CD4-positive, alpha-beta T cell treated with Interferon alpha-2 for 1 hour (primary cell): ENCODE measurements at places on chromosomes 16 and 17.

DNA sequence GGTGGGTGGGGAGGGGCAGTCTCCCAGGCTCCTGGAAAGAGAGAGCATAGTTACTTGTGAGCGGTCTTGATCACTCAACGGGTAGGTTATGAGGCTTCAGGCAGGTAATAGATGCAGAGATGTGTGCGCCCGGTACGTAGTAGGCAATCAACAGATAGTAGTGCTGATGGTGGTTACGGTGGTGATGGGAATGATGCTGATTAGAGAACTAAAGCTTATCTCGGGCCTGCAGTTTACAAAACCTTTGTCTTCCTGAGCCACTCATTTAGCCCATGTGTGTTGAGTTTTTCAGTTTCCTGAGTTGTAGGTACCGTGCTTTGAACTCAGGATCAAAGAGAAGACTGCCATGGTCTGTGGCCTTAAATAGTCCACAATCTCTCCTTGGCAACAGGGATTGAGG, 401.0 kb downstream of the SNX29 start:
- DNase-seq = no peak

DNA sequence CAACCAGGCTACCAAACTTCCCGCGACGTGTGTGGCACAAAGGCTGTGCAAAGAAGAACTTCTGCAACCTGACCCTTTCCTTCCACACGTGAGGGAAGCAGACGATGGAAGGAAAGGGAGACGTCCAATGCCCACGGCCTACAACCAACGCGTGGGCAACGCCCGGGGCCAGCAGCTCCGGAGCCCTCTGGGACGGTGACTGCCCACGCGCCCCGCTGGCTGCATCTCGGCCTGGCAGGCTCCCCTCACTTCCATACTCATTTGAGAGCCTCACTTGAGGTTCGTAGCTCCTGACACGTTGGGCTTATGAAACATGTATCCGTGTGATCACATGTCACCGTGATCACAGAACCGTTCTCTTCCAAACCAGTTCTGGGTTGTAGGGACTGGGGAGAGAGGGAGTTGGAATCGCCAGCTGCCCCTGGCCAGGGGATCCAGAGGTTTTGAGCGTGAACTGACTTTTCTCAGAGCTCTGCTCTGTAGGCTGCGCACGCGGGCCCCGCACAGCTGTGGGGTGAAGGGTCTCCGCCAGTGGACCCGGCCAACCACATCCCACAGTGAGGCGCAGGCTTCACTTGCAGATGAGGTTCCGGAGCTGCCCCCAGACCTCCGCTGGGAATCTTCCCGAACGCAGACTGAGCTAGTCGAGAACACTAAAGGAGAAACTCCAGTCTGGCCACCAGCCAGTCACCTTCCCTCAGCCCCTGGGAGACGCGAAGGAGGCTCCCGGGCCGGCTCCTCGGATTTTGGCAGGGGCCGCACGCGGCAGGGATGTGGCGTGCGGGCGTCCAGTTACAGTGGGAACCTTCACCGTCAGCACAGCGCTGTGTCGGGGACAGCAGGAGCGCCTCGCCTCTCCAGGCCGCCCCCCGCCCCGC, 1.0 kb downstream of the LMF1 start:
- no peak for DNase-seq

DNA sequence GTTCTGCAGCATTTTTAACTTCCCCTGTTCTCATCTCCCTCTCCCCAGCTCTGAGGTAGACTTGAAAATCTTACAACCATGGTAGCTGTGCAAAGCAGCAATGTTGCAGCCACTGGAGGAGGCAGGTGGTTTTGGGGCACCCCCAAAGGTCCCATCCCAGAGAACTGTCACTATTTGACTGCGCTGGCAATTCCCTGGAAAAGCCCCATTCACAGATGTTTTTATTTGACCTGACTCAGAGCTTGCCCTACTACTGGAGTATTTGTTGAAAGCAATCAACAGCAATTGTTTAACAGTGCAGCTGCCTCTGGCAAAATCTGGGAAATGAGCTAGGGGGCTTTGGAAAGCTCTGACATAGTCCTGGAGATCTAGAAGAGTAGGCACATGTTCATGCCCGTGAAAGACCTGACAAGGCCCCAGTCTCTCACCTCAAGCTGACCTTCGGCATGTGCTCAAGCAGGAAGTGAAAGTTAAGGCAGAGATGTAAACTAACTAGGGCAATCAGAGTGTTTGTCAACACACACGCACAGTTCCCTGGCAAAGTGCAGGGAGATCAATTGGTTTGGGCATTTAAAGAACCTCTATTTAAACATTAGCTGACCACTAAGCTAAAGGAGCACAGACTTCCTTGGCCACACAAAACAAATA, 19.7 kb upstream of the PIK3R5 start:
- no peak for DNase-seq

DNA sequence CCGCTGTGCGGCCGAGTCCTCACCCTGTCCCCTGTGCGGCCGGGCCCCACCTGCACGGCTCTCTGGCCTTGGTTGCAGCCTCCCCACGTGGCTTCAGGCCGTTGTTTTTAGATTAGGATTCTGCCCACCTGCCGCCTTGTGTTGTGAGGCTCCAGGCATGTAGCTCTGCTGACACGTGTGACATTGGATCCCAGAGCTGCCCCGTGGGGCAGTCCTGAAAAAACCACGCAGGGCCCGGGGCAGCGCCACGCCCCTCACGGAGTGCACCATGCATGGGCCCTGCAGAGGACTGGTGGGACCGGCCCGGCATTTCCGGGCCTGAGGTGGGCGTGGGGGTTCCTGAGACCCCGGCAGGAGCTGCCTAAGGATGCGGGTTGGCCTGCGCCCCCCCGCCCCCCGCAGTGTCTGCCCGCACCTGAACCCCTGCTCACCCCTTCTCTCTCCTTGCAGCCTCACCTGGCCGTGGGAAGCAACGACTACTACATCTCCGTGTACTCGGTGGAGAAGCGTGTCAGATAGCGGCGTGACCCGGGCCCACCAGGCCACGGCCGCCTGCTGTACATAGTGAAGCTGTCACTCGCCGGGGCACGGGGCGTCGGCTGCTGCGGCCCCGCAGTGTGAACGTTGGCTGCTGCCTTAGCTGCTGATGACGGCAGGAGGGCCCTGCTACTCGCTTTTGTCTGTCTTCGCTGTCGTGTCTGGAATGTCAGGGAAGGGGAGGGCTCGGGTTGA, 27.7 kb upstream of the CHMP6 start:
- DNase-seq = no peak

DNA sequence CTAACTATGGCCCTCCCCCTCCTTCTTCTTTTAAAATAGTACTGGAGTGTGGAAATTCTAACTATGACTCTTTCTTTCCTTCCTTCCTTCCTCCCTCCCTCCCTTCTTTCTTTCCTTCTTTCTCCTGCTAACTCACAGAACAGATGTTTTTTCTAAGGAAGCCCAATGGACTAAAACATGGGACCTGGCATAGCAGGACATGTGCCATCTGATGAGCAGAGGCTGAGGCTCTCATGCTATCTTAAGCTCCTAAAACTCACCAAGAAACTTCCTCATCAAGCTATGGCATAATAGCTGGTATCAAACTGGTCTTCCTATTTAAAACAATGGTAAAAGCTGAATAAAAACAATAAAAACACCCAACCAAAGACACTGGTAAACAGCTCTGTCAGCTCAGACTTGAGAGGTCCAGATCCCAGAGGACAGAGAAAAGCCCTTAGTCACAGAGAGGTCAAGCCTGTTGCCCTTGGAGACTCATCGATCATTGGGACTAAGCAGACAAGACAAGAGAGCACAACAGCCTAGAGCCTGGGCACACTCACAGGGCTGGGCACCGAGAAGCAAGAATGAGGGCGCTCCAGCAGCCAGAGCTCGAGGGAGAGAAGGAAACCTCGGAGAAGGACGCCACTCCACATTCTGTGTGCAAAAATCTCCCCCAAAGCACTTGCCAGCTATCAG, 27.6 kb downstream of the SLC38A10 start:
- DNase-seq = no peak
